ENCODE measurements at places on chromosomes 11 and 22.

- H3K4me3 ChIP-seq = no peak overlapping the region
- no peak overlapping the region for H3K27ac ChIP-seq
- no peak for DNase-seq
- H3K4me1 ChIP-seq = no peaks in the 10 kb centered on the region
Measured at GRCh38 chr11:113059548-113059947, 98.3 kb downstream of the NCAM1 start.

DNA sequence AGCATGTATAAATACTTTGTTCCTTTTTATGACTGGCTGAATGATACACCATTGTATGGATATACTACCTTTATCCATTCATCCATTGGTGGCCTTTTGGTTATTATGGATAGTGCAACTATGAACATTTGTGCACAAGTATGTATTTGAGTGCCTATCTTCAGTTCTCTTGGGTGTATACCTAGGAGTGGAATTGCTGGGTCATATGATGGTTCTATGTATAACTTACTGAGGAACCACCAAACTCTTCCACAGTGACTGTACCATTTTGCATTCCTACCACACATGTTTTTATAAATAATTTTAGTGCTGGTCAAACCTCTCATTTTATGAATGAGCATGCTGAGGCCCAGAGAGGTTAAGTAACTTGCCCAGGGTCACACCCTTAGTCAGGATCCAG lies 3.8 kb upstream of the PATZ1 start:
- peaks cover 2% of the 10 kb centered on the region for H3K27me3 ChIP-seq
- no peak overlapping the region for H3K27ac ChIP-seq
- H3K4me1 ChIP-seq = peaks cover 4% of the 10 kb centered on the region
- H3K36me3 ChIP-seq = peaks cover 3% of the 10 kb centered on the region

DNA sequence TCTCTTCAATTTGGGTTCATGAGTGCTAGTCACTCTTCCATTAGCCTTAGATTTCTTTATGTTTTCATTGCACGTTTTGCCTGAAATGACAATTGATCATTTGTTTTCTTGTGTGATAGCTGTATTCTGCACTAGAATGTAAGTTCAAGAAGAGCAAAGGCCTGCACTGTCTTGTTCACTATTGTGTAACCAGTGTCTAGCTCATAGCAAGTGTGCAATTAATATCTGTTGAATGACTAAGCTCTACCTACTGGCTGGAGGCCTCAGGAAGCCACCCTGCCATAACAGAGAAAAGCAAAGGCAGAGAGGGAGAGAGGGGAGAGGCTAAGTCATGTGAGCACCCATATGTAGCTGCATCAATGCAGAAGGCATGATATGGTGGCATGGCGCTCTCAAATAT lies 292.8 kb upstream of the SYN3 start:
- no peaks in the 10 kb centered on the region for H3K4me1 ChIP-seq
- no peak for DNase-seq
- H3K36me3 ChIP-seq = no peaks in the 10 kb centered on the region
- no peak overlapping the region for H3K27ac ChIP-seq
- no peaks in the 10 kb centered on the region for H3K27me3 ChIP-seq

DNA sequence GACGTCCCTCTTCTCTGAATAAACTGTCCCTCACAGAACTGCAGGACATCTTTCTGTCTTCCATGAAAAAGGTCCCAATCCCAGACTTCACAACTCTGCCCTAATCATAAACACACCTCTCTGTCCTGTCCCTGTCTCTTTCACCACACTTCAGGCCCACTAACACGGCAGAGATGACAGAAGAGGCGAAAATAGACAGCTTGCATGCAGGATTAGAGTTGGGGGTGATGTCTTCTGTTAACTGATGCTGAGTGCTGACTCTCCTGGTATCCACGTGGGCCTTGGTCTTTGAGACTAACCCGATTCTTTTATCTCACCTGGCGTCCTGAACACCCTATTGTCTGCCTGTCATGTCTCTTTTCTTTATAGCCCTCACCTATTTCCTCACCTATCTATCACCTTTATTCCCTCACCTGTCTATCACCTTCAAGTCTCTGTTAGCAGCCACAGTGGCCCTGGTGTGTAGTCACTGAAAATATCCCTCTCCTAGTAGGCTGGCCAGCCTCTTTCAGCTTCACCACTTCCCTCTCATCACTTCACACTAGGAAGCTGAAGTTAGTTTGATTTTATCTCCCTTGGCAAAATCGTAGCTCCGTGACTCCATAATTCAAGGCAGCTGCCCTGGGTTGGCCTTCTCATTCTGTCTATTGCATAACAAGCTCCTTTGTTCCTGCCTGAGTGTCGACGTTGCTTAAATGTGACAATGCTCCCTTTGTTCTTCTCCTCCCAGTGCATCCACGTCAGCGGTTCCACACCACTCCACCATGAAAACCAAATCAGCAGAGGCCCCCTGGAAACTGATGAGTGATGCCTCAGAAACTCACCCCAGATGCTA lies 30.6 kb upstream of the DRD2 start:
- no peaks in the 10 kb centered on the region for H3K4me1 ChIP-seq
- no peak overlapping the region for H3K27ac ChIP-seq
- peaks cover 38% of the 10 kb centered on the region for H3K27me3 ChIP-seq
- DNase-seq = no peak
- no peaks in the 10 kb centered on the region for H3K36me3 ChIP-seq
- no peak overlapping the region for H3K4me3 ChIP-seq

GRCh38 chr11:80414181-80415165 lies 973.6 kb upstream of the TENM4 start:
- H3K4me3 ChIP-seq = no peak overlapping the region
- DNase-seq = no peak

All from activated T-helper 2 cell treated with anti-CD3 and anti-CD28 coated beads, Interferon-gamma antibody, Interleukin-2, Interleukin-4, amounts not matched to agents 10 μg/mL and 5 μg/mL and 100 μg/mL, durations not matched to agents 14 hours and 24 hours and 36 hours (primary cell).